DND-41 (cell line): ENCODE measurements at places on chromosomes 11 and 22.
A peak's percentile ranks its signal among the peaks of the same experiment; 100 is the strongest.

DNA sequence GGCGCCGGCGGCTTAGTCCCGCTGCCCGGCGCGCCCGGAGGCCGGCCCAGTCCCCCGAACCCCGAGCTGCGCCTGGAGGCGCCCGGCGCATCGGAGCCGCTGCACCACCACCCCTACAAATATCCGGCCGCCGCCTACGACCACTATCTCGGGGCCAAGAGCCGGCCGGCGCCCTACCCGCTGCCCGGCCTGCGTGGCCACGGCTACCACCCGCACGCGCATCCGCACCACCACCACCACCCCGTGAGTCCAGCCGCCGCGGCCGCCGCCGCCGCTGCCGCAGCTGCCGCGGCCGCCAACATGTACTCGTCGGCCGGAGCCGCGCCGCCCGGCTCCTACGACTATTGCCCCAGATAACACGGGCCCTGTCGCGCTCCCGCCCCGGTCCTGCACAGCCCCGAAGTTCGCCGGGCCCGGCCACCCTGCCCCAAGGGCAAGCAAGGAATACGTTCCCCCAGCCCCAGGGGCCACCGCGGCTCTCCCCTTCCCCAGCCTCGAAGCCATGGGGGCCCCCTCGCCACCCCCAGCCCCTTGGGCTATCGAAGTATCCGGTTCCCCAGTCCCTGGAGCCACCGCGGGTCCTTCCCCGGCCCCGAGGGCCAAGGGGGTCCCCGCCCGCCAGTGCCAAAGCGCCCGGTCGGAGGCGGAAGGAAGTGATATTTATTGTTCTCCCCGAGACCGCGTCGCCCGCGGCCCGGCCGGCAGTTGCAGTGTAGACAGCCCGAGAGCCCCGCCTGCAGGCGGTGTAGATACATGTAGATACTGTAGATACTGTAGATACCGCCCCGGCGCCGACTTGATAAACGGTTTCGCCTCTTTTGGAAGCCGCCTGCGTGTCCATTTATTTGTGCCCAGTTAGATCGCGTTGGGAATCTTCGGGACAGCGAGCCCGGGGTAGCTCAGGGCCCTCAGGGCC lies 6.2 kb downstream of the TBX1 start:
- DNase-seq = peak; percentile 80

DNA sequence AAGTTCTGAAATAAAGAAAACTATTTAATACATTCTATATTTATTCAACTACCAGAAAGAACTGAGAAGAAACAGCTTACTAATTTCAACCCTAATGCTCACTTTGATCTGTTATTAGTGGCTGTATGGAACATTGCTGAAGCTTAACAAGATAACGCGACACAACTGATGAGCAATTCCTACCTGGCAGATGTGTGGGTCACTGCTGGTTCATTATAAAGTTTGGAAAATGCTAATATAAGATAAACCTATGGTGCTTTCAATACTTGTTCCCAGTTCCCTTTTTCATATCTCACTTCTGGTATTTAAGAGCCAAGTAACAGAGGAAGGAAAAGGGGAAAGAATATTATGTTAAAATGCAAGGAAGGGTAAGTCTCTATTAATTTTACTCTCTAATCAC lies 10.5 kb downstream of the CTSC start:
- DNase-seq = no peak

- DNase-seq = no peak
Measured at GRCh38 chr22:49614966-49615965, 212.4 kb downstream of the BRD1 start.

GRCh38 chr11:19359221-19360000 lies 118.7 kb upstream of the E2F8 start:
- no peak for DNase-seq

DNA sequence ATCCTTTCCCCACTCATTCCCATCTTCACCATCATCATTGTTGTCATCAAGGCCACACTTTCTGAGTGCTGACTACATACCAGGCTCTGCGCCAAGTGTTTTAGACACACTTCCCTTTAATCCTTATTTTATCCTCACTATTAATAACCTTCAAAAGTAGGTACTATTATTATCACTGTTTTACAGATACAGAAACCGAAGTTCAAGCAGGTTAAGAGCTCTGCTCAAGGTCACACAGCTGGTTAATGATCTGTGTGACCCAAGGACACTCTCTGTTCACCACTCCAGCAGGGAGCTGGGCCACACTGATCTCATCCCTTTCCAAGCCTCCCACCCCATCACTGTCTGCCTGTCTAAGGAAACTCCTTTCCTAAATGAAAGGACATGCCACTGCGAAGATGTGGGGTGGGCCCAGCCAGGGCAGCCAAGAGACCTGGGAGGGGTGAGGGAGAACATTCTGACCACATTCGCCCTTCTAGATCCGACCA lies 17.2 kb upstream of the TSKU start:
- DNase-seq = no peak

DNA sequence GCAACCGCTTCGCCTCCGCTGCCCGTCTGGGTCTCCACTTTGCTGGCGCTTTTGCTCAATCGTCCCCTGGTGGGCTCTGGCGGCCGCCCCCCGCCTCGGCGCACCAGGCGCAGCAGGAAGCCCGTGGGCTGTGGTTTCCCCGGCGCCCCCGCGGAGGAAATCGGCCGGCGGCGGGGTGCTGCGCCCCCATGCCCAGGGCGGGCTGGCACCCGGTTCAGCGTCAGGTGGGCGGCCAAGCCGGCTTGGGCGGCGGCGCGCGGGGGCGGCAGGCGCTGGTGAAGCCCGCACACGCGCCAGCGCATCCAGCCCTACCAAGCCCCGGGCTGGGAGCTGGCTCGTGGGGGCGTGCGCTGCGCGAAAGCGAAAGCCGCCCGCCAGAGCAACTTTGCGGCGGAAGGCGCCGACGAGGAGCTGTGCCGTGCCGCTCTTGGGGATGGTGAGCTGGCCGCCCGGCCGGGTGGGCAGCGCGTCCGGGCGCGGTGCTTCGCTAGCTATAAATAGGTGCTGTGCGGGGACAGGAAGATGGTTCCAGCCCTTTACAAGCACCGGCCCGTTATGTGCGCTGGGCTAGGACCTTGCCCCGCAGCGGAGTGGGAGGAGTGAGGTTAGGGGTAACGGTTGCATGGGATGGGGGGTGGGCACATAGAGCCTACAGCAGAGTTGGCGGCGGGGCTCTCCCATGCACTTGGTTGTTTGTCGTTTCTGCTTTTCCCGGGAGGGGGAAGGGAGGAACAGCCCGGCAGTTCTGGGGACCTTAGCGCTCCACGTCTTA lies 25.0 kb upstream of the SUSD2 start:
- peak; percentile 76 for DNase-seq

DNA sequence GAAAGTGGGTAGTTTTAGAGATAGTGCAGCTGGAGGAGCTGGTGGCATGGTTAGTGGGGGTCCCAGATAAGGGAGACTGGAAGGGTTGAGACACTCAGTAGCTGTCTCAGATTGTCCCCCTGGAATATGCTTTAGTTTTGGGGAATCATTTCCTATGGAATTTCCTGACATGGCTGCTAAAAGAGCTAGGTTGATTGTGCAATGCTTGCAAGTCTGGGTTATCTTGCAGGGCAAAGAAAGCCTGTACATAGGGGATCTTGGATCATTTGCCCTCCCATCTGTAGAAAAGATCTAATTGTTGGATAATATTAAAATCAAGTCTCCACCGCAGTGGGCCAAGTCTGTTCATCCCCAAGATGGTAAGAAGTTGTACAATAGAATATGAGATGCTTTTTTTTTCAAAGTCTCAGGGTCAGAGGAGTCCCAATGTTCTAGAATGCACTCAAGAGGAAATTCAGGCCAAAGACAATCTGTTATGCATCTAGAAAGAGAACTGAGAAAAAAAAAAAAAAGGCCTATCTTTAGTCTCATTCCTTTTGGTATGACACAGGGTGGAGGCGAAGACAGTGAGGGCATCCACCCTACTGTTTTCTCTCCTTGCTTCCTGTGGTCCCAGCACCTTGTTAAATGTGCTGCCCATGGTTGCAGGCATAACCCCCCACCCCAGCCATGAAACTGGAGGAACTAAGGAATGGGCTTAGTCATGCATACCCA lies 20.2 kb downstream of the MS4A6E start:
- no peak for DNase-seq

DNA sequence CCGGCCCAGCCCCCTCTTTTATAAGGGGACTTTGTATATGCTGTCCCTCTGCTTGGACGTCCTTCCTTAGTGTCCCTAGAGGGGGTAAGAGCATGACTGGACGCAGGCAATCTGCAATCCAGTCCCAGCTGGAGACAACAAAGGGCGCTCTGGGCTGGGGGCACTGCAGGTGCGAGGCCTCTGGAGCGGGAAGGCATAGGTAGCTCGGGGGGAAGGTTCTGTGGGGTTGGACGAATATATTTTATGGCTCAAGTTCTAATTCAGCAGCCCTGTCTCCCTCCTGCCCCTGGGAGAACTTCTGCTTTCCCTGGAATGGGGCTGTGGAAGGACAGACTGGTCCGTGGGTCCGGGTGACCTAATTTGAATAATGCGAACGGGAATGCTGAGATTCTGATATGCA lies 40.0 kb downstream of the KCNJ4 start:
- DNase-seq = no peak

DNA sequence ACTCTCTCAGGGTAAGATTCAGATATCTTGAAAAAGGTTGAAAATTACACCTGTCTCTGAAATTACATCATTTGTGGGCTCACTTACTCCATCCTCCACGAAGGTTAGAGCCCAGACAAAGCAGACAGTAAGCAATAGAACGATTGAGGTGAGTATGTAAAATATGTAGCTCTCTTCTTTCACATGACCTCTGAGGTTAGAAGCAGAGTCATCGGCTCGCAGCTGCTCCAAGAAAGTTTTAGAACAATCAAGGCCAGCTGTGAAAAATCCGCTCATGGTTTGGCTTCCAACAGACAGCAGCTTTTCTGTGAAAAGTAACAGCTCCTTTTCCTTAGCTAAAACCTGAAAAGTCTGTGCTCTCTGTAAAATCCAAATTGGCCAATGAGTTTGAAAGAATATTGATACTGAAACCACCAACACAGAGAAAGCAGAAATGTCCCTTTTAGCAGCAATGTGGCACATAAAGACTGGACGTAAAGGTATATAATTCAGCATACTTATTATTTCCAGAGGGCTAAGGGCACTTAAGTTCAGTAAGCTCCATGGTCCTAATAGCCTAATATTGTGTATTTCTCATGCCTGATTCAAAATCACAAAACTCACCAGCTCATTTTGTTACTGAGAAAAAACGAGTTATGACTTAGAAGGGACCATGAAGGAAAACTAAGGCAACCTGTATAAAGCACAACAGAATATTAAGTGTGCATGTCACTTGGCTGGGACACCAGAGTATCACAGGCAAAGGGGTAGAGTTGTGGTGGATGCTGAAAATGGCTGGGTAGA lies 78.2 kb downstream of the FAM76B start:
- DNase-seq = no peak

DNA sequence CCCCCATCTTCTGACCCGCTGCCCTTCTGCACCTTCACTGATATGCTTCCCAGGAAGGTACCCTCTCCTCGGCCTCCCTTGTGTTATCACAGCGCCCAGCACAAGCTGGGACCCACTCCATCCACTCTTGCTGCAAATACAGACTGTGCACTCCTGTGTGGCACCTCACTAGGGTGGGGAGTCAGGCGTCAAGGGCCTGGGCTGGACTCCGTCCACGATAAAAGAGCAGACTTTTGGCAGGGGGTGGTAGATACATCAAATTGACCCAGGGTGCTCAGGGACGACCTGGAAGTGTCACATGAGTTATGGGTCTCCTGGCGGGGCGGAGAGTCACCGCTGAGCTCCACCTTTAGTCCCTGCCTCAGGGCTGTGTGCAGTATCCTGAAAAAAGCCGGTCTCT lies 908 bp downstream of the TRPM5 start:
- no peak for DNase-seq

- no peak for DNase-seq
Measured at GRCh38 chr11:7341551-7341950, 89.8 kb downstream of the SYT9 start.

GRCh38 chr11:122852074-122852795 lies 13.9 kb downstream of the CRTAM start:
- no peak for DNase-seq

DNA sequence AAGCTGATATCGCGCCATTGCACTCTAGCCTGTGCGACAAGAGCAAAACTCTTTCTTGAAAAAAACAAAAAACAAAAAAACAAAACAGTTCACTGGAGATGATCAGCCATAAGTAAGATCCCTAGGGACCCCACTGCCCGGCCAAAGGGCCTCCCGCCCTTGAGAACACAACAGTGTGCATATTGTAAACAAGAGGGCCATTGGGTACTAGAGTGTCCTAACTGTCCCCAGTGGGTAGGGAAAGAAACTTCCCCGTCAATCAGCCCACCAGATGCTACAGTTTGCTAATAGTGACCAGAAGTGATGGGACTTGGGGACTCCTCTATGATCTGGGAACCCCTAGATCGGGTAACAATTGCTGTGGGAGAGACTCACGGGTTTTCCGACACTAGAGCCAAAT lies 3.7 kb upstream of the ACY3 start:
- no peak for DNase-seq

- DNase-seq = no peak
Measured at GRCh38 chr11:3092603-3093141, 35.4 kb upstream of the CARS1 start.

DNA sequence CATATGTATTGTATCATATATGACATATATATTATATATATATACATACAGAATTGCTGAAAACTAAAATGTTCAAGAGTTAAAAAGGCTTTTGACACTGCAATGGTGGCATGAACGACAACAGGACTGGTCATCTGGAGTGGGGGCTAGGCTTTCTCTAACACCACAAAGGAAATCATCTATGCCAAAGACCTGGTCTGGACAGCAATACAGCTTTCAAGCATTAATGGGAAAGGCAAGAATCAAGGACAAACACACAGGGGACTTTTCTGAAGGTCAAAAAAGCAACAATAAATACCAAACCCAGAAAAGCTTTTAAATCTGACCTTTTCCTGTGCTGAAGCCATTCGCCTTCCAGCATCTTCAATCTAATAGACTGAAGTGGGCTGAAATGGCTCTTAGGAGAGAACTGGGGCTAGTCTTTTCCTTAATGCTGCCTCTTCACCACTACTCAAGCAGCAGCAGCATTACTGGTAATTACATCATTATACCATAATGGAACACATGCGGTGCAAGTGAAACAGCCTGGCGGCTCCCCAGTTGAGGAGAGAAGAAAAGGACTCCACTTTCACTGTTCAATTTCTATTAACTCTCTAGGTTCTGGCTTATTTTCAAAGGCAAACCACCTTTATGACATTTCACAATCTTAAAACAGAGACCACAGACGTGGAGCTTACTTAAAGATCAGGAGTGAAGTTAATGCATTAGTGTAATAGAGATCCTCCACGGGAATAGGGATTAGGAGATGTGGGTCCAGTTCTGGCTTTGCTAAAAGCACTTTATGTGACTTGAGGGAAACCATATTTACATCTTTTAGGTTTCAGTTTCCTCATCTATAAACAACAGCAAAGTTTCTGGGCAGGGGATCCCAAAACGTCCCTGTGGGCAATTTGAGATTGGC lies 63.0 kb downstream of the GAB2 start:
- DNase-seq = peak; percentile 54
